H1 (cell line): ENCODE measurements at places on chromosomes 7 and 10. TPM values are rescaled to one million over a fixed set of nuclear protein-coding genes. Genes with fewer than 3 reads are reported as not detected.

DNA sequence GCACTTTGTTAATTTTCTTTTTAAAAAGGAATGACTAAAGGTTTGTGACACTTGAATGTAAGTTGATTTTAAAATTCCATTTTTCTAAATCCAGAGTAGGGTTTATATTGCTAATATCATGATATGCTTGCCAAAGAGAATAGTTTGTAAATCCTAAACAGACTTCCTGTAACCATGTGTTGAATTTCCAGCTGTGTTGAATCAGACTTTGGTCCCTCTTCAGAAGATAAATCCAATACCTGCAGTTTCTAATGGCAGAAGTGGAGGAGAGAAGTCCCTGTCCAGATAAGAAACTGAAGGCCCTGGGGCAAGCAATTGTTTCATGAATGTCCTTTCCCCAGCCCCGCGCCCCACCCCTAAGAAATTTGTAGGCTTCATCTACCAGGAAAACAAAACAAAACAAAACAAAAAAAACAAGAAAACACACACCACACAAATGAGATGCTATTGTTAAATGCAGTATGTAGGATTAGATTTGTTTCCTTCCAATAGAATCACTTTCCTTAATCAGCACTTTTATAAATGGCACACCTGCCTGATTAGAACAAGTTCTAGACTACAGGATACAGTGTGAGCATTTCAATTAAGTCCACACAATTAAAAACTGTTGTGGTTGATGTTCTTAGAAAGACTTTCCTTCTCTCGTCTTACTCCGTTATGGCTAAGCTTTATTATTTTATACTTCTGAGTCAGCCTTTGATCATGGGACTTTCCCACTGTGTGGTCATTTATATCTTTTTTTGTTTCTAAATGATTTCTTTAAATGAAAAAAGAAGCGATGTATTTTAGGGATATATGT, 122.8 kb downstream of the KAT6B start:
- DNase-seq = no peak

DNA sequence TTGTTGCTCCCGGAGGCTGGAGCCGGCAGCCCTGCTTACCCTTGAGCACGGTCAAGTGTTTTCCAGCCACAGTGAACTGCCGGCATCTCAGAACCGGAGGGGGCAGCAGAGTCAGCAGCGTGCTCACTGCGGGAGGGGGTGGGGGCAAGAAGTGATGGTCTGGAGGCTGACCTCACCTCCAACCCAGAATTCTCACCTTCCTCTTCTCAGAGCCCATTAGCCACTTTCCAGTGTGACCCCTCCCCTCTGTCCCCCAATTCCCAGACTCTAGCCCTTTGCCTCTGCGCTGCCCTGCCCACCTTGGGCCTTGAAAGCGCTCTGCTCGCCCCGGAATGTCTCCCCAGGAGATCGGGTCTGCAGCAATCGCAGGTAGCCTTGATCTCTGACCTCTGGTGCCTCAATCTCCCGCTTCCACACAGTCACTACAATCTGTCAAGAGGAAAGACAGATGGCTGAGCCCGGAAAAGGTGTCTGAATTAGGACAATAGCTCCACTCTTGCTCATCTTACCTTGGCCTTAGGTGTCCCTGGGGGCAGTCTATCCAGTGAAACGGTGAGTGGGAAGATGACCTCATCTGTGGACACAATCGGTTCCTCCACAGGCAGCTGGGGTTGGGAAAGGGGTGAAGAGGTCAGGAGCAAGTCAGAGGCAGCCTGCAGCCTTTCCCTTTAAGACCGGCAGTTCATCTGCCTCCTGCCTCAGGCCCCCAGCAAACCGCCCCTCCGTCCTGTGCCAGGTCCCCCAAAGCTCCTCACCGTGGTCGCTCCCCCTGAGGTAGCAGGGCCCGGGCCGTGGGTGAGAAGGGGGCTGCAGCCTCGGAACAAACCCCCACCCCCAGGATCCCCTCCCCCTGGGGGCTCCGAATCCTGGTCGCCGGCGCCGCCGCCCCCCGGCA, 942 bp downstream of the TRAPPC14 start:
- DNase-seq = no peak

- peak; percentile 58 for DNase-seq
These were observed 6.9 kb upstream of the SFRP5 start for GRCh38 chr10:97778452-97779302.

DNA sequence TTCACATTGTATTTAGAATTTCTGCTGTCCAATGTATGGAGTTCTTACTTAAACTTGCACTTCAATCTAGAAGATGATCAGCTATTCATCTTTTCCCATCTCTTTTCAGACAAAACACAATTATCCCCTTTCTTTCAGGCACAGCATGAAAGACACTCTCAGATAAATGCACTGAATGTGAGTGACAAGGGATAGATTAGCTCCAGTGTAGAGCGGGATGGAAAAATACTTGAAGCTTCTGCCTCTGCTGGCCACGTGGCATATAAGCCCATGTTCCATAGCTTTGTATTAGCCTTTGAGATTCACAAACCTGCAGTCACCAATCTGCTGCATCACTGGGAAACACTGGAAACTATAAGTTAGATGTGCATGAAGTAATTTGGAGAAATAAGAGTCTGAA, 162.2 kb upstream of the FAM3C start:
- no peak for DNase-seq

- DNase-seq = peak; percentile 15
These were observed 21.7 kb upstream of the MALSU1 start for GRCh38 chr7:23277359-23277989.

DNA sequence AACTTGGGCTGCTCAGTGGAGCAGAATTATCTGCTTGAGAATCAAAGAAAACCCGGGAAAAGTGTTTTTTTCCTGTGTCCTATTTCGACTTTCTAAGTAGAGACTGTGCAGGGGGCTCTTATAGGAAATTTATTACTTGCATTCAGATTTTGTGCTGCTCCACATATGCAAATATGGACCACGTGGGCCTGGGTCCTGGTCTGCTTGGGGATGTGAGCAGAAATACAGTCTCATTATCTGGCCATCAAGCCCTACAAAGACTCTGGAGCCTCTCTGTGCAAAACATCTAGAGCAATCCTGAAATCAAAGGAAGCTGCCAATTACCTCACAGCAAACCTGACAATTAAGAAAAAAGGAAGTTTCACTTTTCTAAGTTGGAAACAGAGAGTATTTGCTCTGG, 216.9 kb downstream of the LRMDA start:
- DNase-seq = no peak

DNA sequence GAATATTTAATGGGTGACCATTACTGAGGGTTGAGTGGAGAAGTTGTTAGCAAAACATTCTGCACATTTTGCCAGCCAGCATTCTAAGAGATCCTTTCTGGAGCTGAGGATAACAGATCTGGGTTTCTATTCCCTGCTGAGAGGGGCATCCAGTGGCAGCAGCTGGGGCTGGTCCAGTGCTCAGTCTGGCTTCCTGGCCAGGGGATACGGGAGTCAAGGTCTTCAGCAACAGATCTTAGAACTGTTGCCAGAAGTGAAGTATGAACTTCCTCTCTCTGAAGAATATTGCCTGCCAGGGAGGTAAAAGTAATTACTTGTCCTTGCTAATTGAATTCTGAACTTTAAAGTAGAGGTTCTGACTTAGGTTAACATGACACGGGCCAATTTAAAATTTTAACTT, 568.4 kb downstream of the REEP3 start:
- no peak for DNase-seq

- DNase-seq = no peak
These were observed 319.2 kb upstream of the LRRN3 start for GRCh38 chr7:110771717-110772116.

- no peak for DNase-seq
These were observed 10.9 kb upstream of the TEX47 start for GRCh38 chr7:88806280-88807037.

DNA sequence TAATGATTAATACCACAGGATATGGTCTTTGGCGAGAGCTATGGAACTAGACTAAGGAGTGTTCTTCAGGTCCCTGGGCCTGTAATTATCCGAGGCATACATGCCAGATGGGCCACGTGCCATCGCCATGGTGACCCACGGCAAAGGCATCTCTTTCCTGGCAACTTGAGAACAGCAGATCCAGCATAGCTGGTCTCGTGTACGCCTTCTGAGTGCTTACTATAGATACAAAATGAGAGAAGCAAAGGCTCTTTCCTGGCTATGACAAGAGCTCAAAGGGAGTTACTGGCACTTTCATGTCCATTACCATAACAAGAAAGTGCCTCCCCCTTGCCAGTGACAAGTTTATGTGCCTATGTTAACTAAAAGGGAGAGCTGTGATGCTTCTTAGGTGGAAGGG, 26.0 kb upstream of the GLI3 start:
- no peak for DNase-seq

DNA sequence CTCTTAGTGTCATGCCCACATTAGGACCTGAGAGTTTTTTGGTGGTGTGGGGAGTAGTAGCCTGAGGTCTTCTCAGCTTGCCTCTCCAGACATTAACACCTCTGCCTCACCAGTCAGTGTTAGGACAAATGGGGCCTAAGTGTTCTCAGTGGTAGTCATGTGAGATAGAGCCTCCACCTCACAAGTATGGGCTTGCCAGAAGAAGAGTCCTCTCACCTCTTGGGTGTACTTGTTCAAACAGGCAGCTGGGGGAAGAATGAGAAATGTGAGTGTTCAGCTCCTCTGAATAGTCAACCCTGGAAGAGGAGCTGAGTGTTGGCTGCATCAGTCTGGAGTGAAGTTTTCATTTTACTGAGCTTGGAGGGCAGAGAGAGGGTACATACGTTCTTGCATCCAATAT, 464.6 kb downstream of the POM121L12 start:
- no peak for DNase-seq

- no peak for DNase-seq
These were observed 24.6 kb upstream of the RHBDD2 start for GRCh38 chr7:75854233-75854632.

GRCh38 chr10:6300106-6300783, 97.5 kb downstream of the PFKFB3 start:
- no peak for DNase-seq

GRCh38 chr7:20238194-20238753, 21.1 kb upstream of the MACC1 start:
- DNase-seq = no peak

DNA sequence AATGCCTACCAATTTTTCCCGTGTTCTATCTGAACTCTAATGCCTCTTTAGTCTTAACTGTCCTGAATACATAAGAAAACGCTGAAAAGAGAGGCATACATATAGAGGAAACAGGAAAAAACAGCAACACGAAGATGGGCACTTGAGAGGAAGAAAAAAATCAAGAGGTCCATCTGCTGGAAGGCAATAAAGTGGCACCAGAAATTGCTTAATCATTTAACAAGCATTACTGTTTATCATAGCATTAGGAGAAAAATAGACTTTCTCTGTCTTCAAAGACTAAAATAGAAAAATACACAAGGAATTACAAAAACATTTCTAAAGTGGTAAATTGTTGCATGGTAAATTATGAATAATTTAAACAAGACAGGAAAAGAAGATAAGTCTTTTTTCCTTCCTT, 35.0 kb downstream of the NSUN6 start:
- DNase-seq = no peak

DNA sequence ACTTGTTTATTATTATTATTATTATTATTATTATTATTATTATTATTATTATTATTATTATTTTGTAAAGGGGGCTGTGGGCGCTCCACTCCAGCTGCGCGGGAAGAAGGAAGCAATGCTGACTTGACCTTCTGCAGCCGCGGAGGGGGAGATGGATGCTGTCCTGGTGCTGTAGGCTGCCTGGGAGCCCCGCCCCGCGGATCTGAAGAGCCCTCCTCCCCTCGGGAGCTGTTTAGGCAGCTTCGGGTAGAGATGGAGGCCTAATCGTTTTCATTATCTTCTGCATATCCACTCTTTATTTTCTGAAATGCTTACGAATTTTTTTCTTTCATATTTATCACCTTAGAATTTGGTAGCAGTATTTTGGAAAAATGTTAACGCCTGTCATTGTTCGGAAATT, 101.2 kb upstream of the KLF6 start:
- DNase-seq = peak; percentile 25

DNA sequence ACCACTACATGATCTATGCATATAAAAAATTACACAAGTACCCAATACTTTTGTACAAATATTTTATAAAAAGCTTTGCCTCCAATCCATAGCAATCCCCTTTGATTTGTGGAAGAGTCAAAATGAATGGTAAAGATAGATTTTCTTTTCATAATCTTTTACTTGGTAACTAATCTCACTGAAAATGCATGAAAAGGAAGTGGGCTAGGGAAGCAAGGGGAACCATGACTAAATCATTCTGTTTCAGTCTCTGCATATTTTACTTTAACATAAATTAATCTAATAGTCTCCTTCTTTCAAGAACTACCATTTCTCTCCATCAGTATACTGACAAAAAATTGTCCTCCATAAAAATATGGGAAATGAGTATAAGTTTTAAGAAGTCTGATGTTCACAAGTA, 96.9 kb downstream of the TES start:
- no peak for DNase-seq

GRCh38 chr7:33876596-33877274, 28.6 kb upstream of the BMPER start:
- DNase-seq = no peak

DNA sequence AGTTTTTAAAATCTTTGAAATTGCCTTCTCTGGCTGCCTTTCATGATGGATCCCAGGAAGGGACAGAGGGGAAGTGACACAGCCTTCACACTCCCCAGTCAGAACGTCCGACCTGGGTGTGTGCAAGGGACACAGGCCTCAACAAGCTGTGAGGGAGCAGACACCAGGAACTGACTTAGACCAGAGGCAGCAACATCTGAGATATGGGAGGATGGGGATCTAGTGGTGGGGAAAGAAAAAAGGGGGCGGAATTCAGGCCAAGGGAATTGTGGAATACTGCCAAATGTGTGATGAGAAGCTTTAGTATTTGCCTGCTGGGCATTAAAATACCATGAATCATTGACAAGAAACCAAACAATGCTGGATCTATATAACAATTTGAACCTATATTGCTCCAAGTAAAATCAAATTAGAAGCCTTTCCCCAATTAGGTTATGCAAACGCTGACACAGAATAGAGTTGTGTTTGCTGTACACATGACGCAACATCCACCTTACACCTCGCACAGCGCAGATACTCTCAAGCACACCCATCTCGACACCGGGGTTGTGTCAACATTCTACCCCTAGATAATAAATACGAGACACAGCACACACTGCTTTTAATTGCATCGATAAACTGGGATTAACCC, 17.2 kb upstream of the MNX1 start:
- no peak for DNase-seq

DNA sequence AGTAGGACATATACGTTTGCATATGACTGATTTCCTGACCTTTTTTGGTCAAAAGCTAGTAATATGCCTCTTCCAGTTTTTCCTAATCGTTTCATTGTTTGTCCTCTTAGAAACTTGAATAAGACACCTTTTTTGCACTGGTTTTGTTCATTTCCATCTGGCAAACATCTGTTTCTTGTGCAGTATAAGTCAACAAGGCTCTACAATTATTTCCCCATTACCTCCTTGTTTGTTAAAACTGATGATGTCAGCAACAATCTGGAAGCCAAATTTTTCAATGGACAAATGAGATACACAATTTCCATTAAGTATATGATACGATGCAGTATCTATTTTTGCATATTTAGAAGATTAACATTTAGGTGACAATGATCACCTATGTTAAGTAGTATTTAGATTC, 148.8 kb downstream of the NRBF2 start:
- DNase-seq = no peak

BICC1 gene
- 0.73 and 1.0 TPM in 2 replicates for total RNA-seq

SPDYE1 gene
- not detected in 2 replicates for total RNA-seq

NUDT13 gene
- 1.5 and 1.9 TPM in 2 replicates for total RNA-seq

SFTPA1 gene
- not detected in 2 replicates for total RNA-seq

C7orf33 gene
- not detected in 2 replicates for total RNA-seq

MRLN gene
- total RNA-seq = not detected in 2 replicates

MRPS16 gene
- 125 TPM in 2 replicates for total RNA-seq

MAT1A gene
- total RNA-seq = 2.9 and 4.1 TPM in 2 replicates

PALS2 gene
- total RNA-seq = 84.1 and 98.3 TPM in 2 replicates

PRKG1 gene
- total RNA-seq = 15.2 and 16.0 TPM in 2 replicates

PTPRN2 gene
- 3.6 and 4.5 TPM in 2 replicates for total RNA-seq

TRPV5 gene
- not detected in 2 replicates for total RNA-seq
